ENCODE measurements at places on chromosomes 7 and 10. TPM values are rescaled to one million over a fixed set of nuclear protein-coding genes. Genes with fewer than 3 reads are reported as not detected.
A peak's percentile ranks its signal among the peaks of the same experiment; 100 is the strongest.

FKBP6 gene
- not detected for polyA plus RNA-seq

SH3PXD2A gene
- 13.5 TPM for polyA plus RNA-seq

NPC1L1 gene
- 0.05 TPM for polyA plus RNA-seq

NOS3 gene
- 13.5 TPM for polyA plus RNA-seq

FEZF1 gene
- polyA plus RNA-seq: not detected

DNA sequence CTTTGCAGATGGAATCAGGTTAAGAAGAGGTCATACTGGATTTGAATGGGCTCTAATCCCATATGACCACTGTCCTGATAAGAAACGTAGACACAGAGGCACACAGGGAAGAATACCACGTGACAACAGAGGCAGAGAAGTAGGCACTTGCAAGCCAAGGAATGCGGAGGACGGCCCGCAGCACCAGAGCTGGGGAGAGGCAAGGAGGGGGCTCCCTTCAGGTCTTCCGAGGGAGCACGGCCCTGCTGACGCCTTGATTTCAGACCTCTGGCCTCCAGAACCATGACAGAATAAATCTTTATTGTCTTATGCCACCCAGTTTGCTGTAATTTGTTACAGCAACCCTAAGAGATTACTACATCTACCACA is 44.7 kb upstream of the TMEM213 start:
- no peak for DNase-seq

DNA sequence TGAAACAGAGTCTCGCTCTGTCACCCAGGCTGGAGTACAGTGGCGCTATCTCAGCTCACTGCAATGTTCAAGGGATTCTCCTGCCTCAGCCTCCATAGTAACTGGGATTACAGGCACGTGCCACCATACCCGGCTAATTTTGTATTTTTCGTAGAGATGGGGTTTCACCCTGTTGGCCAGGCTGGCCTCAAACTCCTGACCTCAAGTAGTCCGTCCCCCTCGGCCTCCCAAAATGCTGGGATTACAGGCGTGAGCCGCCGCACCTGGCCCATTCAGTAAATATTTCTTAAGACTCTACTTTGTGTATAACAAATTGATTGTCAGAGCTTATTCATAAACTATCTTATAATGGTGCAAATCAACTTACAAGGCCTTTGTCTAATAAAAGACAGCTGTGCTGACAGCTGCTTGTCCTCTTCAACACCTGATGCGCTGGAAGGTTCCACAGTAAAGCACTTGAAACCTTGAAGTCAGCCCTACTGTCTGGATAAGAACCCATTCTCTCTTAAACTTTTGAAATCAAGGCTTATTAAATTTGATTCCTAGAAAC is 14.7 kb downstream of the ECHDC3 start:
- no peak for DNase-seq

GRCh38 chr10:83945982-83946718 is 193.2 kb upstream of the GHITM start:
- no peak for DNase-seq

GRCh38 chr10:81963606-81964005 is 88.6 kb downstream of the NRG3 start:
- no peak for DNase-seq

DNA sequence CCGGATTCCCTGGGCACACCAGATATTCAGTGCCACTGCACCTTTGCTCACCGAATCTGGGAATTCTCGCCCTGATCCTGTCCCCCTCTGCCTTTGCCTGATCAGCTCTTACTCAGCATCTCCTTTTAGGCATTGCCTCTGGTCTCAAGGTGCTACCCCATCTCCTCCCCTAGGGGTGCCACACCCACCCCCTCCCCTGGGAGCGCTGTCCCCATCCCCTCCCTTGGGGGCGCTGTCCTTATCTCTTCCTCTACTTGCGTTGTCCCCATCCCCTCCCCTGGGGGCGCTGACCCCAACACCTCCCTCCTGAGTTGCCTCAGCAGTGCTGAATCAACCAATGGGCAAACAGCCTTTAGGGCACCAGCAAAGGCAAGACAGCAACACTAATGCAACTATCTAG is 686.9 kb upstream of the FOXK1 start:
- no peak for DNase-seq

DNA sequence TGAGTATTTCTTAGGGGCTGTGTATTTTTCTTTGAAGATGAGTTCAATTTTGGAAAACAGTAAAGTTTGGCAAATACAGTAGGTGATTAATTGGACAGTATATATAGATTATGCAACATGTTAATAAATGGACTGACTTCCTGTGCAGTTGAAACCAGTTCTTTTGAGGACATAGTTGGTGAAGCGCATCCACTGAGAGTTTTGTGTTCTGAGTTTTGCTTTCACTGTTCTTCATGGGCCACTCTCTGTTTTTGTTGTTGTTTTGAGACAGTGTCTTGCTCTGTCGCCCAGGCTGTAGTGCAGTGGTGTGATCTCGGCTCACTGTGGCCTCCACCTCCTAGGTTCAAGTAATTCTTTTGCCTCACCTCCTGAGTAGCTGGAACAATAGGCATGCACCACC is 109.0 kb downstream of the SDHAF3 start:
- DNase-seq: no peak

- DNase-seq: no peak
Measured at GRCh38 chr10:49290607-49291006, 8.4 kb upstream of the C10orf71 start.

DNA sequence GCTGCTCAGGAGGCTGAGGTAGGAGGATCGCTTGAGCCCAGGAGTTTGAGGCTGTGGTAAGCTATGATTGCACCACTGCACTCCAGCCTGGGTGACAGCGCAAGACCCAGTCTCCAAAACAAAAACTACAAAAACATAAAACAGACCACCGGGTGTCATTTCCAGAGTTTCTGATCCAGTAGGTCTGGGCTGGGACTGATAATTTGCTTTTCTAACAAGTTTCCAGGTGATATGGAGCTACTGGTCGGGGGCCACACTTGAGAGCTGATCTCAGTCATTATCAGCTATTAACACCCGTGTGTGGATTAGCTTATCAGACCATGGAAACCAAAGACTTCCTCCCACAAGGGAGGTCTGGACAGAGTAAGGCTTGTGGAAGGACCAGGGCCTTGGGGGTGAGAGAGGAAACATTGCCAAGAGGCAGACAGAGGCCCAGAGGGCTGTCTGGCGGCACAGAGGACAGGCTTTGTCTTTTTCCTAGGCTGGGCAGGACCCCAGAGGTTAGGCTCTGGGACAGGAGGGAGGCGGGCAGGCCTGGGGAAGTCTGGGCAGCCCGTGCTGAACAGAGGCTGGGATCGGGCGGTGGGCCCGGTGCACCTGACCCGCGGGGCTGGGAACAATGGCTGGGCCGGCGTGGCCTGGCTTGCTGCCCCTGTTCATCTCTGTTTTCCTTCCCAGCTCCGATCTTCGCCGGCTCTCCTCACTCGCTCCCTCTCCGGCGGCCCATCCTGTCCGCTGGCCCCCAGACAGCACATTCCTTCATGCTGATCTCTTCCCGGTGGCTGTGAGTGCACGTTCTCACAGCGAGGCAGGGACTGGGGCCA is 25.2 kb downstream of the TMEM270 start:
- DNase-seq: peak; percentile 87

- DNase-seq: peak; percentile 25
Measured at GRCh38 chr10:64682043-64682442, 1160.8 kb downstream of the REEP3 start.

DNA sequence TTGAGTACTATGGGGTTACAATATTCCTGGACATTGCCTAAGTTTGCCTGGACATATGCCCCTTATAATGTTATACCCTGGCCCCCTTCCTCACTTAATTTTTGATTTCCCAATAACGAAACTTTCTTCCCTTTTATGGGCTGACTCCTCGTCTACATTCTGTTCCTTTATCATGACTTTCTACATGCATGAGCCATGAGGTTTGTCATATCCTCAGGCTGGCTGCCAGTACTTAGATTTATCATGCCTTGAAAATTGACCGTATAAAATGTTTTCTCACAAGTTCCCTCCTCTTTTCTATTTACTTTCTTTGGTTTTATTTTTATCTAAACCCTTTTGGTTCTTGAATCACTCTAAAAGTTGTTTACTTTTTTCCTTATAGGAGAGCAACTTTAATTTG is 4.7 kb downstream of the DNAH11 start:
- DNase-seq: no peak

Data from right cardiac atrium (tissue), 5 donors.